Stimulated activated naive CD4-positive, alpha-beta T cell treated with Interleukin-2 at 50 U/mL for 16 hours (primary cell): ENCODE measurements at places on chromosomes 6 and 20.

GRCh38 chr6:47165918-47166317 is 123.8 kb upstream of the ADGRF1 start:
- no peak for DNase-seq

- no peak for DNase-seq
Measured at GRCh38 chr6:106070636-106071035, 15.5 kb upstream of the PRDM1 start.

DNA sequence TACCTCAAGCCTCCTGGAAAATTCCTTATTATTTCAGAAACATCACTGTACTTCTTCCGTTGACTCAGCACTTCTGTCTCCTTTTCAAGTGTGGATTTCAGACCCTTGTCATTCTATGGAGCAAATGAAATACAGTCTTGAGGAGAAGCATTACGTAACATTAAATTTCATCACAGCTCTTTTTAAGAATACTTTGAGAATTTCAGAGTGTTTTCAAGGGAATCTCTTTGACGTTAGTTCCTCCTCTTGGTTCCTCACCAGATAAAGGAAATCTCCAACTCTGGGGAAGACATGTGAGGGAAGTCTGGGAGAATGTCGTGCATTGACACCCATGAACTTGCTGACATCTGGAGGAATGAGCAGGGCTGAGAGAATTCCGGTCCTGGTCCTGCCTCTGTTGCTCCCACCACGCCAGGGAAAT is 32.3 kb downstream of the UST start:
- DNase-seq = no peak

GRCh38 chr6:134111062-134111677 is 58.7 kb upstream of the SLC2A12 start:
- DNase-seq = no peak

DNA sequence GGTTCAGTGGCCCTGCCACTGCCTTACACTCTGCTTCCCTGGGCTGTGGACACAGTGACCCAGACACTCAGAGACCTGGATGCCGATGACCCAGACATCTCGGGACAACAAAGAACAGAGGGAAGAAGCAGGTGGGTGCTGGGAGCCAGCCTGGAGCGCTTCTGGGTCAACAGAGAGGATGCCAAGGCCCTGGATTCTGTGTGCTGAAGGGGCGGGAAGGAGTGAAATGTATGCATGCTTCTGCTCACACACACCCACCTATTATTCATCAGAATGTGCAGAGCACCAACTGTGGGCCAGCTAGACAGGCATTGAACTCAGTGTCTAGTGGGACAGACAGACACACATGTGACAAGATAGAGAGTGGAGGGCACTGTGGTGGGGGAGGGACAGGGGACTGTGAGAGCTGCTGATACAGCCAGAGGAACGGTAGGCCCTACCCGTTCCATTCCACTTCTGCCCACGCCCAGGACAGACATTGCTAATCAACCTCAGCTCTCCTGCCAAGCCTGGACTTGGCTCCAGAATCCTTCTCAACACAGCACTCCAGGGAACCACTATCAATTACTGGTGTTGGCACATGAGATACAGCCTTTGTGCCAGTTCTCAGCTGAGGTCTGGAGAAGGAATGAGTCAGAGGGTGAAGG is 20.2 kb downstream of the KCNK15 start:
- no peak for DNase-seq

DNA sequence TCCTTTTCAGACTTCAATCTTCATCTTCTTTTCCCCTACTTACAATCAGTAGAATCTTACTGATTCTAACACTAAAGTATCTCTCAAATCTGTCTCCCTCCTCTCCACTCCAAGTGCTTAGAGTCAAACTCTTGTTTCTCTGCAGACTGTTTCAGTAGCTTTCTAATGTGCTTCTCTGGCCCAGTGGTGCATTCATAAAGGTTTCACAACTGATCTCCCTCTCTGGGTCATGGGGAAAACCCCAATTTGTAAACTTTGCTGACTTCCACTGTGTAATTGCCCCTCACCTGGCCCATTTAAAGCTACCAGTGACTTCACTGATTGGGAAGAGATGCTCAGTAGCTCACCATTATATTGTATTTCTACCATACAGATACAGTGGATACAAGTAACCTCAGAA is 183.6 kb downstream of the FAXC start:
- no peak for DNase-seq

DNA sequence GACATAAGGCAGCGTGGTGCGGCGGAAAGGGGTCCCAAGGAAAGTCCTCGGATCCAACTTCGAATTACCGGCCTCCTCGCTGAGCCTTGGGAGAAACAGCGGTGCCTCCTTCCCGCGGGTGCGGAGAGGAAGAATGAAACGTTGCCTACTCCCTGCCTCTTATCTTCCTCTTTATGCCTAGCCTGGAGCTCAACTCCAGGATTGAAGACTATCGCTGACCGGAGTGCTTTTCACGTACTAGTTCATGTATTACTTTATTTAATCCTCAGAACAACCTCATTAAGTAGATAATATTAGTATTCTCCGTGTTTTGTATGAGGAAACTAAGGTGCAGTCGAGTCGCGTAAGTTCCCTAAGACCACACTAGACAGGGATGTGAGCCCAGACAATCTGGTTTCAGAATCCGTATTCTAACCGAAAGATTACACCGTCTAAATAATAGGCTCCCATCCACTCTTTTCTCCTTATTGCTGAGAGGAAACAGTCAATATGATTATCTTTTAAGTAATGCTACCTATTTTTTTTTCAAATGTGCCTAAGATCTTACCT is 793 bp upstream of the PDSS2 start:
- DNase-seq = no peak

GRCh38 chr20:12614764-12615163 is 394.0 kb upstream of the SPTLC3 start:
- no peak for DNase-seq

- no peak for DNase-seq
Measured at GRCh38 chr6:125612345-125612846, 137.0 kb upstream of the HEY2 start.

DNA sequence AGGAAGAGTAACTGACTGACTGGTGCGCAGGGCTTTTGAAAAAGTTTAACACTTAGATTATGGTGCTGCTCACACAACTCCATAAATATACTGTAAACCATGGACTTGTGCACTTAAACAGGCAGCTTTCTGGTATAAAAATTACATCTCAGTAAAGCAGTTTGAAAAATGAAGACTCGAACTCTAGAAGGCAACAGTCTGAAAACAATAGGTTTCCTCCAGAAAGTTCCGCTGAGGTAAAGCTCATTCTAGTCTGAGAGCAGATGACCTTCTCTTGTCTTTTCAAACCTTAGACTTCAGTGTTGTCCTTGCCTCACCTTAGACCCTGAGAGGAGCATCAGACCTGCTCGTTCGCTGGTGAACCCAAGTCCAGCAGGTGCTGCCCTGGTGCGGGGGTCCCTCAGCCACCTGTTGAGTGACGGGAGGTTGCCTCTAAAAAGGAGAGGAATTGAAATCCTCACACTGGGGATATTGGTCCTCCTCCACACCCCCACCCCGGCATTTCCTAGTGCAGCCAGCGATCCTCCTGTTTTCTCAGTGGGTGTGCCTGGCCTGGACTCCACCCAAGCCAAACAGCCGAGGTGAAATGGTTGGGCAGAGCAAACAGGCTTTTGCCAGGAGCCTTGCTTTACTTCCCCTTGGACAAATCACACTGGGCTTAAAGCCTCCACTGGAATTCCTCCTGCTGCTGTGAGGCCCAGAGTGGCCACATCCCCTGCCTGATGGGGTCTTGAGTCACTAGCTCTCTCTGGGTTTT is 14.7 kb upstream of the PYGB start:
- no peak for DNase-seq

- DNase-seq = no peak
Measured at GRCh38 chr20:14414560-14414959, 77.1 kb upstream of the FLRT3 start.

- no peak for DNase-seq
Measured at GRCh38 chr6:39821046-39821740, 29.0 kb downstream of the DAAM2 start.

DNA sequence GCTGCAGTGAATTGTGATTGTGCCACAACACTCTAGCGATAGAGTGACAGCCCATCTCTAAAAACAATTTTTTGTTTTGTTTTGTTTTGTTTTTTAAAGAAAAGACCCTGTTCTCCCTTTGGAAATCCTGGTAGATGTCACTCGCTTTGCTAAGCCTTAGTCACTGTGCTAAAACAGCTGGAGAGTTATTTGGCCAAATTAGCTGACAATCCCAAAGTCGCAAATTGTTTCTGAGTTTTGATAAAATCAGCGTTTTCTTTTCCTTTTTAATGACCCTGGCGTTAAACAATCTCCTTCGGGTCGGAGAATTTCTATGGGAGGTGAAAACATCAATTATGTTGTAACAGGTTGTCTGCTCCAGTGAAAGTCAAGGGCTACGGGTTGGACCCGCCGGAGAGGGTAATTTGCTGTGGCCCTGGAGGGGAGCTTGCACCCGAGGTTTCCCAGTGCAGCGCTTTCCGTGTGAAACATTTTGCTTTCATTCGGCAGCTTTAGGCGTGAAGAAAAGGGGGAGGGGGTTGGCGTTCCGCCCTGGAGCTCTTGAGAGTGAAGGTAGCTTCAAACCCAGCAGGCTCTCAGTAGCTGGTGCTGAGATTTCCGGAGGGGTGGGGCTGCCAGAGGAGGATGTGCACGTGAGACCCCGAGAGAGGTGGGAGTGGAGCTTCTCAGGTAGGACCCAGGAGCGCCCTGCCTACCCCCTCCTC is 296.6 kb downstream of the PHACTR1 start:
- DNase-seq = no peak

GRCh38 chr6:161246725-161247124 is 27.1 kb downstream of the AGPAT4 start:
- no peak for DNase-seq

- DNase-seq = no peak
Measured at GRCh38 chr6:9914951-9915350, 499.9 kb downstream of the TFAP2A start.

DNA sequence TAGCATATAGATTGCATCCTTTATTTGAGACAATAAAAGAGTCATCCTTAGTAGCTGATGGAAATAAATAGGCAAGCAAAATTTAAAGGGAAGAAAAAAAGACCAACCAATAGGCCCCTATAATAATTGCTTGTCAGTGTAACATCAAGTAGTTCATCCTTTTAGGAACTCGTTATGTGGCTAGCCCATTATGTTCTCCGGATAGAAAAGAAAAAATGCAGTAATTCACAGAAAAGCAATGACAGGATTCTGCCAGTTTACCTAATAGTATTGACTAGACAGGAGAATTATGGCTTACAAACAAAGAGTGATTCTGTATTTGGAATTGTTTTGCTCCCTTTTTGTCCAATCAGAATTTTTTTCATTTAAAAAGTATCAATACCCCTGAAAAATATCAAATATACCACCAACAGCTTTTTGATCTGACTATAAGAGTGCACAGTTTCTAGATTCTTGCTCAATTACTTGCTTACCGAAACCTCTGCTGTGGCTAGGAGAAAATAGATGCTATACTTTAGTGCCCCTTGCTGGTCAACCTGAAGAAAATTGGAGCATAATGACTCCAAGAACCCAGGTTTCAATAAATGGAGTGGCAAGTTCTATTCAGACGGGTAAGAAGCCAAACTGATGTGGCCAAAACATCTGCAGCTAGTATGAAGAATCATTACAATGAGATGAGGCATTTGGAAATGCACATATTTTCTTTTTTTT is 91.5 kb upstream of the SASH1 start:
- no peak for DNase-seq

- DNase-seq = no peak
Measured at GRCh38 chr20:10322073-10323012, 103.7 kb downstream of the SNAP25 start.
